ENCODE measurements at places on chromosomes 3 and 15. TPM values are rescaled to one million over a fixed set of nuclear protein-coding genes. Genes with fewer than 3 reads are reported as not detected.

- no peak overlapping the region for H3K4me3 ChIP-seq
- H3K36me3 ChIP-seq = peaks cover 21% of the 10 kb centered on the region
- no peak overlapping the region for H3K27ac ChIP-seq
- no peaks in the 10 kb centered on the region for H3K4me1 ChIP-seq
- no peak for DNase-seq
- H3K27me3 ChIP-seq = no peaks in the 10 kb centered on the region
These were observed 19.8 kb downstream of the RARRES1 start for GRCh38 chr3:158712443-158712842.

DNA sequence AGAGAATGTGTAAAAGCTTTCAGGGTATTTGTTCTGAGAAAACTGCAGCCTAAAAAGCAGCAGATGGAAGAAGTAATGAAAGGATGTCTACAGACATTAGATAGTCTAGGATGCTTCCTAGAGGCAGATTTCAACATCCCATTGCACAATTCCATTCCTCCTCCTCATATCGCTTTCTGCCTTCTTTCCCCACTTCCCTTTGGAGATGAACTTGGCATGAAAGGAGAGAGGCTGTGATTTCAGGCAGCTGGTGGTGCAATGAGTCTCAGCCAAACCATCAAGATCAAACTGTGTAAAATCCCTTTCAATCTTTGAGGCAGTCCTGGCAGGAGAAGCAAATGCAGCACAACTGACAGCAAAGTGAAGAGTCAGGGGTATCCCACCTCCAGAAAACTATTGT lies 438.7 kb upstream of the KCNMB2 start:
- H3K4me3 ChIP-seq = no peak overlapping the region
- H3K36me3 ChIP-seq = no peaks in the 10 kb centered on the region
- H3K4me1 ChIP-seq = no peaks in the 10 kb centered on the region
- DNase-seq = no peak
- no peak overlapping the region for H3K27ac ChIP-seq

GRCh38 chr3:115790759-115791158 lies 167.4 kb downstream of the GAP43 start:
- no peak overlapping the region for H3K4me3 ChIP-seq
- H3K27me3 ChIP-seq = peaks cover 3% of the 10 kb centered on the region
- no peaks in the 10 kb centered on the region for H3K4me1 ChIP-seq

- H3K4me1 ChIP-seq = no peaks in the 10 kb centered on the region
- no peaks in the 10 kb centered on the region for H3K36me3 ChIP-seq
- H3K27me3 ChIP-seq = peaks cover 5% of the 10 kb centered on the region
- DNase-seq = no peak
These were observed 57.1 kb downstream of the IQCH start for GRCh38 chr15:67311731-67312130.

DNA sequence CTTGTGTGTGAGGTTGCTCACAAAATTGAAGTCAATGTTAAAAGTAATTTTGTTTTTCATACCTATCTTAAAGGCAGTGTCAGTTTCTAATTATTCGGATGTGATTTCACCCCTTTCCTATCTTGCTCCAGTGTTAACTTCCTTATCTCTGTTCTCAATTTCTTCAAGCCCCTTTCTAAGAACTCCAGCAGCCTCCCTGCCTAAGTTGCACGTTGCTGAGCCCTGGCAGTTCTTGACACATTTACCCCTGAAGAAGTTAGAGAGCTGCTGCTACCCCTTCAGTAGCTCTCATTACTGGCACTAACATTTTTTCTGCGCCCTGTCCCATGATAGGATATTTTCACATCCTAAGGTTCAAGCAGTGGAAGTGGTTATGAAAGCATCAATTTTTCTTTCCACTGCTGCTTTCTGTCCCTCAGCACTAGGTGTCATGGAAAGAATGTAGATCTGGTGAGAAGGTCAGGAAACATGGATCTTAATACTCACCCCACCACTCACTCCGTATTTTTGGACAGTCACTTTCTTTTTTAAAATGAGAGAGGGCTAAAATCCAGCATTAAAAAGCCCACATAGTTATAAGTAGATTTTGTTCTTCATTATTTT lies 62.9 kb downstream of the OPA1 start:
- no peaks in the 10 kb centered on the region for H3K27me3 ChIP-seq
- peaks cover 10% of the 10 kb centered on the region for H3K36me3 ChIP-seq
- DNase-seq = no peak
- no peak overlapping the region for H3K4me3 ChIP-seq
- H3K27ac ChIP-seq = no peak overlapping the region

GRCh38 chr3:63943678-63944077 lies 31.5 kb upstream of the SCAANT1 start:
- no peaks in the 10 kb centered on the region for H3K36me3 ChIP-seq
- no peak overlapping the region for H3K27ac ChIP-seq
- peaks cover 4% of the 10 kb centered on the region for H3K4me1 ChIP-seq

APOD gene
- 0.41 TPM for total RNA-seq

GRCh38 chr3:177410730-177411129 lies 213.4 kb upstream of the TBL1XR1 start:
- peak; percentile 8 for DNase-seq
- no peaks in the 10 kb centered on the region for H3K27me3 ChIP-seq
- no peaks in the 10 kb centered on the region for H3K36me3 ChIP-seq
- H3K27ac ChIP-seq = no peak overlapping the region
- H3K4me1 ChIP-seq = peaks cover 7% of the 10 kb centered on the region
